ENCODE measurements at places on chromosomes 13 and 19.

DNA sequence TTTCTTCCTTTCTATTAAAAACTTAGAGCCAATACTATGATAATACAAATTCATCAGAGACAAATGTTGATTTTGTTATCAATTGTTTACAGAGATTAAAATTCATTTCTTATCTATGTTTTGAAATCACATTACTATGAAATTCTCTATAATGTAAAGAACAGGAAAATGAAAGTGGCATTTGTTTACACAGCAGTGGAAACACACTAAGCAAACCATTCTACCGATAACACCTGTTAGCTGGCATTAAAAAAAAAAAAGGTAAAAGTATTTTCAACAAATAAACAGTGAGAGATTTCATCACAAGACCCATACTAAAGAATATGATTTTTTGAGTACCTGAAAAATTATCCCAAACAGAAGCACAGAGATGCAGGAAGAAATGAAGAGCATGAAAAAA, 4.8 kb upstream of the CCDC70 start:
- DNase-seq, result no peak

DNA sequence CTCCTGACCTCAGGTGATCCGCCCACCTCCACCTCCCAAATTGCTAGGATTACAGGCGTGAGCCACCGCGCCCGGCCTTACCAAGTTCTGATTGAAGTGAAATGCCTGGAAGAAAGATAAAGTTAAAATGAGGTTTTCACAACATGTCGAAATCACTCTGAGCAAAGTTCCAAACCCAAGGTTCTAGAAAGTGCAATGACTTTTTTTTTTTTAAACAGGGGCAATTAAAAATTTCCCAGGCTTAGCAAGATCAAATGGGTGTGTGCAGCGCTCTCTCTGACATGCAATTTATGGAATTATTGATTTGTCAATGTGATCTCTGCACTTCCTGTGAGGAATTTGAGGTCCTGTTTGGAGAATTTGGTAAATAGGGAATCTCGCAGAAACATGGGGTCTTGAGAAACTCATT, 12.8 kb upstream of the MAP2K2 start:
- DNase-seq, result no peak

DNA sequence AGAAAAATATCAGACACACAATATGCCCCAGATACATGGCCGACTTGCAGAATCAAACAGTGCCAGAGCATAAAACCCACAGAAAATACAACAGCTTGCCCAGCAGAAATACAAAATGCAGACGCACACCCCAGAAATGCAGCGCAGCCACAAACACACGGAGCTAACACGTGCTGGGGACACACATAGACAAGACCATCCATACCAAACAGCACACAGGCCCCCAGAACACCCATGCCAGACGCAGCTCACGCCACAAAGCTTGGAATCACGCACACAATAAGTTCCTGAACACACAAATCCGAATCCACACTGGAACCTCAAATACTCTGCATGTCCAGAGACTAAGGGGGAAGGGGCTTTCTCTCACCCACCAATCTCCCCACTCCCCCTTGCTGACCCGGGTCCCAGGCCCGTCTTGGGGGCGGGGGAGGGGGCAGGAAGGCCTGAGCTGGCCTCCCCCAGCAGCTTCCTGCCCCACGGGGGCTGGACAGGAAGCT, 17.2 kb downstream of the CCDC97 start:
- no peak for DNase-seq

GRCh38 chr19:41895745-41896580, 13.0 kb downstream of the ARHGEF1 start:
- no peak for DNase-seq

GRCh38 chr13:44211286-44211685, 162.3 kb upstream of the SERP2 start:
- no peak for DNase-seq

All from NB4 (cell line).